ENCODE measurements at places on chromosomes 2 and 18. TPM values are rescaled to one million over a fixed set of nuclear protein-coding genes. Genes with fewer than 3 reads are reported as not detected.
A peak's percentile ranks its signal among the peaks of the same experiment; 100 is the strongest.

The PSMA8 gene
- total RNA-seq, result 0.48 TPM

The CMPK2 gene
- total RNA-seq, result 2.7 TPM

DNA sequence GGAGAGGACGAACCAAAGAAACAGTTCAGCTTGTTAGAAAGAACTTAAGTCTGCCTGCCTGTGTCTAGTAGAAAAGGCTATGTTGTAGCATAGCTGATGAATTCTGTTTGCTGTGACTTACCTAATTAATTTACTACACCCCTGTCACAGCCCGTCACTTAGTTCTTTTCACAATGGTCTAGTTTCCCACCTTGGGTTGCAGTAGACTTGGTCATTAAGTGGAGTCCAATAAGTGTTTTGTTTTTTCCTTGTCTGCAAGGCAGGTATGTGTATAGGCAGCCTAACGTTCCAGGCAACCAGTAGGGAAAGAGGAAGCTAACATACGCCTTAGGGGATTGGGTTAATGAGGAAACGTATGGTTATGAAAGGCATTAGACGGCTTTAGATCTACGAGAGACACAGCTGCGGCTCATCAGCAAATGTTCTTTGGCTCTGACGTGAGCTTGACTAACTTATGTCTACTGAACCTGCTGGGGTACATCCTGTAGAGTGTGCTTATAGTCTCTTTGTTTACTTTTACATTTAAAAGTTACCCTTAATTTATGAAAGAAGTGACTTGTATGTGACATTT, 180.1 kb downstream of the PRPF40A start:
- DNase-seq, result no peak

The MREG gene
- total RNA-seq, result 0.38 TPM

DNA sequence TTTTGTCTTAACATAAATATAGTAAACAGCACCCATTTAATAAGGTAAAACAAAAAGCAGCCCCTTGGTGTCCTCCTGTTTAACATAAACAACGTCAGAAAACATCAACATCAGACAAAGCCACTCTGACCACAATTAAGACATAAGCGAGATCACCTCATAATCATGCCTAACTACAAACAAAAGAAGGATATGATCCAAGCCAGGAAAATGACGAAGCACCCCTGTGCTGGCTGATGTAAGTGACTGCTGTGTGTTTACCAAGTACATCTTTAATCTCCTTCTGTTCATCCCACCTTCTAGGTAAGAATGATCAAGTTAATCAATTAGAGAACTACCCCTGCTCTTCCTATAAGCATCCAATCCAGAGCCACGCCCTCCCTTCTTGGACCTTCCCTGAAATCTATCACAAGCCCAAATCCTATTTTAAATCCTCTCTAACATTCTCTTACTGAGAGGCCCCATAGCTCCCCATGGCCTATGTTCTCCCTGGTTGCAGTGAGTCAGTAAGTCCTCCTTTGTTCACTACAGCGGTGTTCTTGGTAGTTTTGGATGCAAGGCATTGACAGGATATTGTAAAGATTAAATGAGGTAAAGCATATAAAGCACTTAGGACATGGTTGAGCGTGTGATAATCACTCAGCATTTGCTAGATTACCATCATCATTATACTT, 424.2 kb downstream of the TSN start:
- no peak for DNase-seq

The SP140 gene
- total RNA-seq, result 0.56 TPM

GRCh38 chr2:106020821-106021661, 173.1 kb downstream of the UXS1 start:
- DNase-seq, result peak; percentile 52

The TACR1 gene
- total RNA-seq, result 0.11 TPM

DNA sequence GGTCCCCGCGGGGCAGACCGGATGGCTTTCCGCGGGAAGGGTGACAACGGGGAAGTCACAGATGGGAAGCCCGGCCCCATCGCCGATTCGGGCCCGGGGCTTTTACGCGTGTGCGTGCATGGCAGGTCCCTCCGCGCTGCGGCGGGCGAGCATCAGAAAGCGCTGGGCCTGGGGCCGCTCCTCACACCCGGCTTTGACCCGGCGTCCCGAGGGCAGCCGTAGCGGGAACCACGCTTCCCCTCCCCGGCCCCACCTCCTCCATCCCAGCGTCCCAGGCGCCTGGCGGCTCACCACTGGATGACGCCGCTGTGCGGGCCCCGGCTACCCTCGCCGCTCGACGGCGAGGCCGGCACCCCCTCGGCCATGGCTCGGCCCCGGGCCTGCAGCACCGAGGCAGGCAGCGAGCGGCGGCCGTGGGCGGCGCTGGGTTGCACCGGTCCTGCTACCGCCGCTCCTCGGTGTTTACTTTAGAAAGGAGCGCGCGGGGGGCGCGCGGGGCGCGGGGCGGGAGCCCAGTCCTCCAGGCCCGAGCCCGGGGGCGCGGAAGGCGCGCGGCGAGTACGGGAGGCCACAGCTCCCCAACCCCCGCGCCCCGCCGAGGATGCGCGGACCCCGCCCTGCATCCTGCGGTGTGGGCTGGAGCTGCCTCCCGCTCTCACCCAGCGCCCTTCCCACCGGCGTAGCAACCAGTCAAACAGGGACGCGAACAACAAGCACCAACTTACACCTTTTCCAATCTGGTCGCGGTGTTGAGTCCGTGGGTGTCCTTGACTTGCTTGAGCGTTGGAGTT, 806 bp downstream of the RFX8 start:
- peak; percentile 72 for DNase-seq

The NAT8 gene
- not detected for total RNA-seq

DNA sequence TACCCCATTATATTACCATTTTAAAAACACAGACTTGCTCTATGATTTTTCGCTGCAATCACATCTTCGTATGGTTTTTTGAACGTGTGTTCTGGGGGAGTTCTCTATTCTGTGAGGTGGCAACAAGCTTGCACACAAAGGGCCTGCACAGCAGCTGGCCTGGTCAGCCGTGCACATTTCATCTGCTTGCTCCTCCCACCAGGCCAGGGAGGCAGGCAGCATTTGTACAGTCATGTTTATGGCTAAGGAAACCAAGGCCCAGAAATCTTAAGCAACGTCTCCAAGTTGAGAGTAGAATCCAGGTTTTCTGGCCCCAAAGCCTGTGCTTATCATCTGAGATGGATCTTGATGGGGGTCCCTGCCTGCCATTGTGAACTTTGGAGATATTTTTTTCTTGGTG, 106.4 kb upstream of the SMIM21 start:
- DNase-seq, result no peak

DNA sequence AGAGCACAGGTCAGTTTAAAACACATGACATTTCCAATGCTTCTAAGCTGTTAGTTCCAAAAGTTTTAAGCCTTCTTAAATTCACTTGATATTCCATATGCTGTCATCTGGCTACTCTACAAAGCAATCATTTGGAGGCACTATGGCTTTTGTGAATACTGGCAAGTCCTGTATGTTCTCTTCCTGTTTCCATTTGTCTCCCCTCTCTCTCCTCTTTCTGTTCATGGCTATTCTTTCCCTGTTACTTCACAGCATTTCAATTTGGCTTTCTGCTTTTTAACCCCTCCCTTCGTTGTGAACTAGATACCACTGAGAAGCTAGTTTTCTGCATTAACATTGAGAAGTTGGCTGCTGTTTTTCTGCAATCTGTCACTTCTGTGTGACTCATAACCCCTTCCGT, 1337.2 kb upstream of the CELF4 start:
- no peak for DNase-seq

The FBLN7 gene
- total RNA-seq, result 0.38 TPM

DNA sequence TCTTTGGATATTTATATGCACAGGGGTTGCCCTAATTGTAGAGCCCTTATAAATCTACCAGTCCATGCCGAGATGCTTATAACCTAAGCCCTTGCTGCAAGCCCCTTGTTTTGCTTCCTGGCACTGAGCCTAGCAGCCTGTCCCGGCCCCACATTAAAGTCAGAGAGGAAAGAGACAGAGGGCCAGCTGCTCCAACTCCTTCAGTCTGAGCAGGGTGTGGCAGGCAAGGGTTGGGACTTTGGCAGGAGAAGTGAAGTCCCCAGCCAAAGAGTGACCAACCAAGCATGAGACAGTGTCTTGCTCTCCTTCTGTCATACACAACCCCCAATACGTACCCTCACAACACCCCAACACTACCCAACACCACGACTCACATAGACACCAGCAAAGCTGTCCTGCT, 54.7 kb upstream of the FZD7 start:
- no peak for DNase-seq

DNA sequence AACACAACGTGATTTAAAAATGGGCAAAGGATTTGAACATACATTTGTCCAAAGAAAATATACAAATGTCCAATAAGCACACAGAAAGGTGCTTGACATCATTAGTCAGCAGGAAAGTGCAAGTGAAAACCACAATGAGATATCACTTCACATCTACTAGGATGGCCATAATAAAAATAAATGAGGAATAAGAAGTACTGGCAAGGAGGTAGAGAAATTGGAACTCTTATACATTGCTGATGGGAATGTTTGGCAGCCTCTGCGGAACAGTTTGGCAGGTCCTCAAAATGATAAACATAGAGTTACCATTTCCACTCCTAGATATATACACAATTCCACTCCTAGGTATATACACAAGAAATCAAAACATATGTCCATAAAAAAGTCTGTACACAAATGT, 51.0 kb upstream of the PGAP1 start:
- DNase-seq, result no peak

- peak; percentile 55 for DNase-seq
Observed at GRCh38 chr18:44725300-44726058, 44.8 kb downstream of the SETBP1 start.

The LRRFIP1 gene
- total RNA-seq, result 88.5 TPM

GRCh38 chr2:136052369-136053362, 65.3 kb downstream of the CXCR4 start:
- no peak for DNase-seq

The RGPD6 gene
- total RNA-seq, result 5.8 TPM

DNA sequence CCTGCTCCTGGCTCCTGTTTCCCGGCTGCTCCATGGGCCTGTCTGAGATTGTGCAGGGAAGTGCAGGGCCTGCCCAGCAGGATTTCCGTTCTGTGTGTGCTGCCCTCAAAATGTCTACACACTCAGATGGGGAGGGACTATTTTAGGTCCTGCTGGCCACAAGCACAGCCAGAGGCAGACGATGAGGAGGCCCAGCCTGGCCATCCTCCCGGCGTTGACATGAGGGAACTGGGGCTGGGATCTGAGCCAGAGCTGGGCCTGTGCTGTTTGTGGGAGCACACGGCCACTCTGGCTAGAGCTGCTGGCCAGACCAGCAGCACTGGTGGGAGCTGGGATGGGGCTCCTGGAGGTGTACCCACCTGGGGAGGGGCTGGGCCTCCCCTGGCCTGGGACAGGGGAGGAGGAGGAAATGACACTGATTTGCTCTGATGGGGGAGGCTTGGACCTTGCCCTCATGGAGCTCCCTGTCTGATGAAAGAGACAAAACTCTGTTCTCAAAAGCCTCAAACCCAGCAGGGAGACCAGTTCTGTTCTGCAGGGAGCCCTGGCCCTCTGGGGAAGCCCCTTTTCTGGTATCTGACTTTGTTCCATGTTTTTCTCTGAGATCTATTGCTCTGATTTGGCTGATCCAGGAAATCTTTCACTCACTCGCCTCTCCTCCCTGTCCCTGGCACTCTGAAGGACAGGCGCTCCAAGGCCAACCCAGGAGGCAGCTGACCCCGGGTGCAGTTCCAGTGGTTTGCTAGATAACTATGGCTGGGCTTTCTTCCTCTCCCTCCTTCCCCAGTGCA, 161.8 kb downstream of the DYSF start:
- peak; percentile 95 for DNase-seq

The APOB gene
- total RNA-seq, result 8.5 TPM

The CTLA4 gene
- 0.22 TPM for total RNA-seq

GRCh38 chr2:135863233-135863632, 13.0 kb downstream of the MCM6 start:
- DNase-seq, result no peak

DNA sequence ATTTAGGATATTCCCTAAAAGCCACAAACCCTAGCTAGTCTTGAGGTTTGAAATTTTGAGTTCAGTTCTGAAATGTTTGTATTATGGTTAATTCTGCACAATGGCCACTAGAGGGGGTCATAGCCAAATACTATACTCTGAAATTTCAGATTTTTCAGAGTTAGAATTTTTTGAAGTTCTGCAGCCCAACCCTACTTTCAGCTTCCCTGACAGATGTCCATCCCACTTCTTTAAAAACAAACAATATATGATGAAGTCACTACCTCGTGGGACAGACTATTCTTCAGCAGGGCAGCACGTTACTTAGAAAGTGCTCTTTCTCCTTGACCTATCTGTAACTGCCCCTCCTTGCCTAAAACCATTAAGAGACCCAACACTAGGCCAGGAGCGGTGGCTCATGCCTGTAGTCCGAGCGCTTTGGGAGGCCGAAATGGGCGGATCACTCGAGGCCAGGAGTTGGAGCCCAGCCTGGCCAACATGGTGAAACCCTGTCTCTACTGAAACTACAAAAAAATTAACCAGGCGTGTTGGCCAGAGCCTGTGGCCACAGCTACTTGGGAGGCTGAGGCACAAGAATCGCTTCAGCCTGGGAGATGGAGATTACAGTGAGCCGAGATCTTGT, 48.2 kb upstream of the PAPOLG start:
- DNase-seq, result no peak

The SEC11C gene
- total RNA-seq, result 18.4 TPM

DNA sequence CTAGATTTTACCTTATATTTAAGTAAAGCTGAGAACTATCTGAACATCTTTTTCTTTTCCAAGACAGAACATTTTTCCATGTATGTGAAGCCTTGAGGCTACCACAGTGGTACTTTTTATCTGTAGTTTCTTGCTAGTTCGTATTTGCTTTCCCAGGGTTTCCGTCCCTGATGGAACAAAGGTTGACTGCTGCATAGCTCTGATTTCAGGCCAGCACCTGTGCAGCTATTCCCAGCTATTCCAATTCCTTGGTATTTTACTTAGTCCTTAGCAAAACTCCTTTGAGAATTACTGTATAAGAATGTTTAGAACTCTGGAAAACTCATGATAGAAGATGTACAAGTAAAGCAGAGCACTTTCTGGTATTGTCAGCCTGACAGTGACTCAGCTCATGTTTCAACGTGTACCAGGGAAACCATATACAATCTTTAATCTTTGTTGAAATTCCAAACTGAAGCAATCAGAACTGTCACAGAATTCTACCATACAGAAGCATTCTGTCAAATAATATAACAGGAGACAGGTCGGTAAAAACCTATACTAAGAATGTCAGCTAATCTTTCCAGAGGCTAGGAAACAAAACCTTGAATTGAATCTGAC, 162.2 kb downstream of the PKP4 start:
- no peak for DNase-seq

GRCh38 chr2:120964819-120965218, 229.2 kb downstream of the GLI2 start:
- DNase-seq, result no peak

DNA sequence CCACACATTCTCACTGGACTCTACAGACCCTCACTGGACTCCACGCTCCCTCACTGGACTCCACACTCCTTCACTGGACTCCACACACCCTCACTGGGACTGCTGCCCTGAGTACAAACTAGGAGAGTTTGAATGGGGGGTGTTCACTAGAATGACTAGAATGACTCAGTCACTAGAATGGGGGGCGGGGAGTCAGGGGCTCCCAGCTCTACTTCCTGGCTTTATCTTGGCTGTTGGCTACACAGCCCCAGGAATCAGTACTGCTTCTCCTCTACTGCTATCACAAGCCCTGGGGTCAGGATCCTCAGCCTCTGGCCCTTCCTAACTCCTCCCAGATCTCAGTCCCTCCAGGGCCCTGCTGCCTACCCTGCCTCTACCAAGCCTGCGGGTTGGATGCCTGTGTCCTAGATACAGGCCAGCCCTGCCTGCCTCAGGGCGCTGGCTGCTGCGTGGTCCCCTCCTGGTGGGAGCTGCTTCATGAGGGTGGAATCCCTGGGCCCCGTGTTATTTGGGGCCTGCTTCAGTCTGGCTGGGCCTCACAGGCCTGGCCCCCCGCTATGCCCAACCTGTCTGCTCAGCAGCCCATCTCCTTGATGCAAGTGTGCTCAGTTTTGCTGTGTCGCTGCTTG, 7.8 kb downstream of the PTMA start:
- DNase-seq, result peak; percentile 33

All from Right ventricle myocardium superior (tissue), 1 donor.